HCT116 (cell line): ENCODE measurements at places on chromosomes 3 and 15.
A peak's percentile ranks its signal among the peaks of the same experiment; 100 is the strongest.

DNA sequence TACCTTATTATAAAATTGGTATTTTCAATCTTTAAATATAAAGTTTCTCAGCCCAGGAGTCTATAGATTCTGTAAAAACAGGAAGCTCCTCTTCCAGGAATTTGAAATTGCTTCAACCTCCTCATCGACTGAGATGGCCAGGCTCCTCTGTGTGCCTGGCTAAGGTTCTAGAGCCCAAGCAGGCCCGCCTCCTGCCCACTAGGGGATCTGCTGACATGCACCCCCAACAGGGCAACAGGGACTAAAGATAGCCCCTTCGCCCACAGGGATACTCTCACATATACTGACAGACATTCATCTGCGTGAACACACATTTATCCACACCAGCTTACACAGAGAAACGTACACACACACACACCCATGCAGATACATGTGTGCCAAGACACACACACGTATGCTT lies 183.1 kb upstream of the TLE3 start:
- DNase-seq = no peak

DNA sequence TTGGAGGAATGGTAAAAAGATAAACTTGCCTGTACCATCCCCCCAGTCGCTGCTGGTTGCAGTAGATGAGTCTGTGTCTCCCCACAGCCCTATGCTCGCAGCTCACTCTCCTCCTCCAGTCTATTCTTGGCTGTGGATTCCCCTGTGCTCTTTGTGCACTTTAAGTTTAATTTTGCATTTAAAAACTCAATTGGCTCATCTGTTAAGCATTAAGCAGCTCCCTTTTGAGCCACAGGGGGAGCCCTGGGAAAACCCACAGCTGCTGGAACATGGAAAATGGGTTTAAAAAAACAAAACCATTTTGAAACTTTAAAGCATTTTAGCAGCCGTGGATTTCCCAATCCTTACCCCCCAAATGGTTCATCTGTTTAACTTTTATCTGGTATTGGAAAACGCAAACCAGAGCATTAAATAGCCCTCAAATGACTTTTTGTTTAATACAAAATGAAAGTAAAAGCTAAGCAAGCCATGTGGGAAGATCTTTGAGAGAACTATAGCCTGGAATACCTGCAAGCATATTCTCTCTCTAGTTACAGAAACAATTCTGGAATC lies 536.9 kb downstream of the ZIC1 start:
- peak; percentile 32 for DNase-seq

GRCh38 chr3:13316603-13317002 lies 103.5 kb downstream of the NUP210 start:
- DNase-seq = no peak

DNA sequence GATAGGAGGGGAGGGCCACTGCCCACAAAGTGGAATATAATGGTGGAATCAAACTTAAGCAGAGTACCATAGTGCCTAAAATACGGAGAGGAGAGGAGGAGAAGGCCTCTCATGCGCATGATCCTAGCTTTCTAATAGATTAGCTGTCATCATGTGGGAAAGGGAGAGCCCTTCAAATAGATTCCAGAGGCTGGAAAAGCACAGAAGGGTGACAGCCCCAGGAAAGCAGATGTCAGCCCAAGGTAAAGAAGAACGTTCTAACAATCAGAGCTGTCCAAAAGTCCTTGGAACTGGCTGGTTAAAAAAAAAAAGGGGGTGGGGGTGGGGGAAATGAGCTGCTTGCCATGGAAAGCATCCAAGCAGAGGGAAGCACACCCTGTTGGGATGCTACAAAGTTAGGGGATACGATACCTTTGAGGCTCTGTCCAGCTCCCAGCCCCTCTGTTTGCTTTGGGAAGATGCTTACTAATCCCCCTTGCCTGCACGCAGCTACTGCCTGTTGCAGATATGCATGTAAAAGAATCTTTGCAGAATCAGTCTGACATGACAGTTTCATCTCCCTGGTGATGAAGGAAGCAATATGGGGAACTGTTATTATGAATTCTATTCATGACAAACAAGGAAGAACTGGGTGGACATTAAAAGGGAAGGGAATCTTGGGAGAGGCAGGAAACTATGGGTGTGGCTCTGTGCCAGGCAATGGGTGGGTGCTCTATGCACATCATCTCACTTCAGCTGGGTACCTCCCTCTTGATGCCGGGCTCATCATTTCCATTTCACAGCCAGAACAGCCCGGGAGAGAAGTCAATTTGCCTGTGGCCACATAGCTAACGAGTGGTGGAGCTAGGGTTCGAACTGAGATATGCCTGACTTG lies 10.1 kb upstream of the LMCD1 start:
- DNase-seq = no peak

DNA sequence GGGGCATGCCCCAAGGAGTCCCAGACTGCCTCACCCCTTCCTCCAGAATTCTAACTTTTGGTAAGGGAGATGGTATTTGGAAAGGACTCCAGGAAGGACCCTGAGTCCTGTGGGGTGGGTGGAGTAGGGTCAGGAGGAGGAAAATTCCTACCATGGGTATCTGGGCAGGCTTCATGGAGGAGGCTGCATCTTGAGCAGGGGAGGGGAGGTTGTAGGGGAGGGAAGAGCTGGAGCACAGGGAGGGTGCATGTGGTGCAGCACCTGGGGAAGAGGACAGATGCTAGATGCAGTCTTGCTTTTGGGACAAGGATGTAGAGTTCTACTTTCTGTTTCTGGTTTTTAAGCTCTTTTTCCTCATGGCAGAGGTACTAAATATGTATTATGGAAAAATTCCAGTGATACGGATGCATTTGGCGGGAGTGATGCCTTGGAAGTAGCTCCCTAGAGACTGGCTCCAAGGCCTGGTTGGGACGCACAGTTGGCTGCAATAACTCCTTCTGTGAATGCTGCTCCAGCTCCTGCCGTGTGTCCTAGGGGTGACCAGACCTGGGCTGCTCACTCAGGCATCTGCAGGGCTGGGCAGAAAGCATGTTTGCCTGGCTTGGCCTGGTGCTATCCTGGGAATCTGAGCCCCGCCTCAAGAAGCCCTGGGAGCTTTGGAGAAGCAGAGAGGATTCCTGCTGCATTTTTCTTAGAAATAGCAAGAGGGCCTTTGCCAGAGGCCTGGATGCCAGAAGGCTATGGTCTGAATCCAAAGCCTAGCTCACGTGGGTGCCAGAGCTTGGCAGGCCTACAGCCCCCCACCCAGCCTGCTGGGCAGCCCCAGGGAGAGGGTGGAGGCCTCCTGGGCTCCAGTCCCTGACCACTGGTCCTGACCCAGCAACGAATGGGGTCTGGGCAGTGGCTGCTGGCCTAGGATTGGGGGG lies 10.1 kb downstream of the SEMA3F start:
- no peak for DNase-seq
